Bone marrow (tissue), 2 donors: ENCODE measurements at places on chromosomes 5 and 9.

- no peak for DNase-seq
Measured at GRCh38 chr5:112036206-112036605, 279.2 kb upstream of the NREP start.

DNA sequence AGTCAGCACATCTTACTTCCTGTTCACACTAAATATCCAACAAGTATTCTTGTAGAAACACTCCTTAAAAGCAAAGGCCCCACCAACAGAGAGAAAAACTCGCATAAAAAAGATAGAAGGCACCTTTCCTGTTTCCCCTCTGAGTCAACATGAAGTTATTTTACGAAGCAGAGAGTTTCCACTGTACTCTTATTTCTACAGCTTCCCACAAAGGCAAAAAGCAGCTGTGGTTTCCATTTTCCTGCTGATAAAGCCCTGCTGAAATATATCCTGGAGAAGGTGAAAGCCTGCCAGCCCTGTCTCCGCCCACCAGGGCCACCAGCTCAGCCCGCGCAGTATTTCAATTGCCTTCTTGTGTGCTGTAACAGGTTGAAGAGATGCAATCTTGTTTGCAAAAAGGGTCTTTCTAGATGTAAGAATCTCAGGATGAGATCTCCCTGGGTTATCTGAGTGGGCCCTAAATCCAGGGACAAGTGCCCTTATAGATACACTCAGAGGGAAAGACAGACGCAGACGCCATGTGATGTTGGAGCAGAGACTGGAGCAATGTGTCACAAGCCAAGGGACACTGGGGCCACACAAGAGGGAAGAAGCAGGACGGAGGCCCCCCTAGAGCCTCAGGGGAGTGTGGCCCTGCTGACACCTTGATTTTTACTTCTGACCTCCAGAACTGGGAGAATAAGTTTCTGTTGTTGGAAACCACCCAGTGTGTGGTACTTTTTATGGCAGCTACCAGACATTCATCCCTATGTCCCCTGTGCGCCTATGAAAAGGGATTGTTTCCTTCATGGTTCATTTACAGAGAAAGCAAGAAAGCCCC is 19.9 kb downstream of the SEMA4D start:
- peak; percentile 81 for DNase-seq

DNA sequence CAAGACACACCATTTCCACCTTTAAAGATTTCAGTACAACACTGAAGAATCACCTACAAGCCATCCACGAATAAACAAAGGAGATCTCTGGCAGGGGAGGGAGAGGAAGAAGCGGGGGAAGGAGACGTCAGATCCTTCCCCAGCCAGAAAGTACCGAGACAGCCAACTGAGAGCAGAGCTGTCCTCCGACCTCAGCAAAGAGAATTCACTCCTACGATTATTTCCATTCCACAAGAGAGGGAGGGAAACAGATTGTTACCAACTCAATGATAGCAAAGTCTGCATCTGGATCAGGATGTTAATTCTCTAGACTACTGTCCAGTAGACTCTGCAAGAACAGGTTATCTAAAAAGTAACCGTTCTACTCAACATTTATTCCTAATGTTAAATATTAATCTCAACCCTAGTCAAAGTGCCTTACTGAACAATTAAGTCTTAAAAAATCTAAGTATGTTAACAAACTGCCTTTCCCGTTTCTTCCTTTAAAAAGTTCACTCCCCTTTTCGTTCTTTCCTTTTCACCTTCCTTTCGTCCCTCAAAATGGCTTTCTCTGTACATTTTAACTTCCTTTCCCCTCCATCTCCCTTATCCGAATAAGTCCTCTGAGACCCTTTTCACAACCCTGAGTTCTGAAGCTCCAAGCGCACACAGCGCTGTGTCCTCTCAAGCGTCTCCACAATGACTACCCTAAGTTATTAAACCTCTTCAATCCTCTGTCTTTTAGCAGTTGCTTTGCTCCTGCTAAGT is 1.4 kb downstream of the CHD1 start:
- DNase-seq, result no peak

GRCh38 chr5:9658706-9659105 is 28.6 kb upstream of the TAS2R1 start:
- no peak for DNase-seq

DNA sequence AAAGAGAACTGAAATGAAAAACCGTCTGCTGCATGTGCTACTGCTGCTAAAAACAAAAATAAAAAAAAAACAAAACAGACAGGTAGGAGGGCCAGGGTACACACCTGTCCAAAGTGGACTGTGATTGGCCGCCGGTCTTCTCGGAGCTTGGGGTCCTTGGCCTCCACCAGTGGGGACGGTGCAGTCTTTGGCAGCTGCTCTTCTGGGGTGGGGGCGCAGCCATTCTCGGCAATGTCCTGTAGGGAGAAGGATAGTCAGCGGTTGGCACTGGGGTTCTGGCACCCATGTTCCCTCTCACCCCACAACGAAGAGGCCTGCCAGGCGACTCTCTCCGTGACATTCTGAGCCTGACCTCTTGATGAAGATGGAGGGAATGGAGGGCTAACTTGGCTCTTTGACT is 84.3 kb downstream of the CRB2 start:
- no peak for DNase-seq

DNA sequence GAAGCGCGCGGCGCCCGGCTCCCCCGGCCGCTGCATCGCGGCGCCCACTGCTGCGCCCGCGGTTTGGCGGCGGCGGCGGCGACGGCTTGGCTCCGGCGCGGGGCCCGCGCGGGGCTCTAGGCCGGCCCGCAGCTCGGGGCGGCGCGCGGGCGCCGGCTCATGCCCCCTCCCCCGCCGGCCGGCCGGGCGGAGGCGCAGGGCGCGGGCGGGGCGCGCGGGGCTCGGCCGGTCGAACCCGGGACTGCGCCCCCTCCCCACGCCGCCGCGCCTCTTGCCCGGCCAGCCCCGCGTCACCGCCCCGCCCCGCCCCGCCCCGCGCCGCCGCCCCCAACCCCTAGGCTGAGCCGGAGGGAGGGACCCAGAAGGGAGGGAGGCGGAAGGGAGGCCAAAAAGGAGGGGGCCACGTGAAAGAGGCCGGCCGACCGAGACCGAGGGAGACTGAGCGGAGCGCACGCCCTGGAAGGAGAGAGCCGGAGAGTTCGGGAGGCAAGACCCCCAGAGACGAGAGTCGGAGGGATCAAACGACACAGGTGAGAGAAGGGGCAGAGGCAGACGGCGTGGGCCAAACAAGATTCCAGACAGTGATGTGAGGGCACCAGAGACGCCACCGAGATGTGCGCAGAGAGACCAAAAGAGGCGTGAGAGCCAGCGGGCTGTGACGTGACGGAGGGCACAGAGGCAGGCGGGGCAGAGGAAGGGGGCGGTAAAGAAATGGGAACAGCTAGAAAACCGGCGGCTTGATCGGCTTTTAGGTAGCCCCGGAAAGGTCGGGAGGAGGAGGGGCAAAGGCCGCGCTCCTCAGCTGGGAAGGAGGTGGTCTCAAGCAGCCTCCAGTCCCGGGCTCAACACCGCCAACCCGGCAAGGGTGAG is at the start of gene BARX1:
Gene BARX1, minus strand, starts transcription at position 245 of the 870 bp plus-strand sequence. Its CDS starts 209 bp downstream, at position 36.
- no peak for DNase-seq

- DNase-seq, result no peak
Measured at GRCh38 chr5:98458726-98459125, 314.7 kb upstream of the RGMB start.

GRCh38 chr5:4230786-4231641 is 635.4 kb downstream of the IRX1 start:
- DNase-seq, result no peak

DNA sequence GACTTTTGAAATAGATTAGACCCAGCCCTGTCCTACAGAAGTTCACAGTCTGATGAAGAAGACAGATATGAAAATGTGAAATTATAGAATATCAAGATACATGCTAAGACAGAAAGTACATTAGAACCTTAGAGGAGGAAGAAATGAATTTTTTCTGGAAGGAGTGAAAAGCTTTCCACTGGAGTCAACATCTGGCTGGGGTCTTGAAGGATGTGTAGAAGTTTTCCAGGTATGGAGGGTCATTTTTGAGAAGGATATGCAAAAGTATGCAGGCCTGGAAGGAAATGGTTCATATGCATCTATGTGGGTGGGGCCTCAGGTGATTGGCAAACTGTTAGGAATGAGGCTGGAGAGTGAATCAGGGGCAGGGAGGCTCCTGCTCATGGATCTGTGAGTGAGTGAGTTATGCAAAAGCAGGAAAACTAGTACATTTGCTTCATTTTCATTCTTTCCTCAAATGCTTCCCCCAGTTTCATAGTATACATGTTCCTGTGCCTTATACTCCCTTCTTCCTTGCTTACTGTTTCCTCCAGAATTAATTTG is 142.3 kb downstream of the GRIA1 start:
- DNase-seq, result no peak
